Natural killer cell (primary cell): ENCODE measurements at places on chromosomes 1 and 21. TPM values are rescaled to one million over a fixed set of nuclear protein-coding genes. Genes with fewer than 3 reads are reported as not detected.

RNU1-1 gene
- total RNA-seq, result 2,937 TPM

OR2G6 gene
- total RNA-seq, result not detected

SLFNL1 gene
- total RNA-seq, result 0.09 TPM

OR13G1 gene
- not detected for total RNA-seq

ALPL gene
- total RNA-seq, result not detected

RXFP4 gene
- total RNA-seq, result not detected

ASTN1 gene
- not detected for total RNA-seq

MFN2 gene
- 55.8 TPM for total RNA-seq

GJA5 gene
- not detected for total RNA-seq

BEND5 gene
- 5.1 TPM for total RNA-seq

CLDN17 gene
- total RNA-seq, result not detected

PKP1 gene
- not detected for total RNA-seq

AUNIP gene
- 0.50 TPM for total RNA-seq

TPM3 gene
- total RNA-seq, result 516 TPM

PLEKHG5 gene
- 0.54 TPM for total RNA-seq

PLOD1 gene
- 80.5 TPM for total RNA-seq

ATP1A4 gene
- not detected for total RNA-seq

SYT11 gene
- total RNA-seq, result 38.1 TPM

CCDC27 gene
- total RNA-seq, result not detected

SDE2 gene
- total RNA-seq, result 52.5 TPM

SPRR1A gene
- total RNA-seq, result not detected

AGT gene
- not detected for total RNA-seq
